Stimulated activated CD4-positive, alpha-beta T cell treated with anti-CD3 and anti-CD28 coated beads, Interleukin-12 subunit alpha, Interleukin-12 subunit beta, amount 100 ng/mL, for 48 hours (primary cell): ENCODE measurements at places on chromosomes 6 and 20.
A peak's percentile ranks its signal among the peaks of the same experiment; 100 is the strongest.

DNA sequence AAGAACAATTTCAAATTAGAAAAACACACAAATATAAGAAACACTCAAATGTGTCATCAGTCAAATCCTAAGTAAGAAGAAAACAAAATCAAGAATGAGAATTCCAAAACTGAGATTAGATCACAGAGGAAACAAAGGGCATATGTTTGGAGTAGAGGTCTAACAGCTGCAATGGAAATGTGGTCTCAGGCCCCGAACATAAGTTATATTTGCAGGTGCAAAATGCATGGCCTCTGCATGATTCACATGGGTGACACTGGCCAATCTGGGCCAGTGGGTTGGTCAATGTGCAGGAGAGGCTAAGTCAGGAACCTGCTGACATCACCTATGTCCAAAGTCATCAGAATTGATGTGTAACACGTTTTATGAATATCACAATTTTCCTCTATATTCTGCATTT, 108.5 kb upstream of the MAP7 start:
- no peak for DNase-seq

GRCh38 chr20:52867305-52867704, 104.9 kb upstream of the TSHZ2 start:
- DNase-seq: no peak

- DNase-seq: no peak
These were observed 25.6 kb upstream of the PHACTR3 start for GRCh38 chr20:59578436-59579403.

GRCh38 chr20:41138475-41139226, 1.3 kb downstream of the PLCG1 start:
- no peak for DNase-seq

- no peak for DNase-seq
These were observed 324.3 kb upstream of the MOCS1 start for GRCh38 chr6:40258531-40258930.

DNA sequence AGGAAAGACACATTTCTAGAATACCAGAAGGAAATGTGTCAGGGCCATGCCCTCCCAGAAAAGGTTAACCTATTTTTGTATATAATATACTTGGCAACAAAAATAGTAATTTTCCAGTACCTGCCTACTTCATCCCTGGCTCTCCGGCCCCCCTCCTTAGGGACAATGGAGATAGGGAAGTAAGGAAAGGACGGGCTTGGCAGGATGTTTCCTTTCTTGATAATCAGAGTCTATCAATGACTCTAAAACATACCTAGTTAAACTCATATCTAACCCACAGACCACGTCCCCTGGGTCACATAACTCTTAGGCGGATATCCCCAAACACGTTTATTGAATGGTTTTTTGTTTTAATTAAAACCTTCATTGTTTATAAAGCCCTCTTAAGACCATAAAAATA, 11.8 kb downstream of the UQCC2 start:
- no peak for DNase-seq

DNA sequence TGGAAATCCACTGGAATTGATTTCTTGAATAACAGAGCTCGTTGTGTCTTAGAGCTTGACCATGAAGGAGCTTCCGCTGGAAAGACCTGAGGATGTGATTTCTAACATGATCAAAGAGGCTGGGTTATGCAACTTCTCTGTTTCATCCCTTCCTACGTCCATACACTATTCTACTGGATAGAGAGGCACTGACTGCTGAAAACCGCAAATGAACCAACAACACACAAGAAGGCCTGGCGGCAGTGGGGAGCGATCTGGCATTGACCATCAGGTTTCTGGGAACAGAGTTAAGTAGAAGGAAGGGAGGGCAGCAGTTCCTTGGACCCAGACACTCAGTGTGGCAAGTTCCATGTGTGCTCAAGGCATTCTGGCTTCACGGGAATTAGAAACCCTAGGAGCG, 13.3 kb downstream of the LRRN4 start:
- DNase-seq: no peak

- no peak for DNase-seq
These were observed 21.3 kb upstream of the SGK1 start for GRCh38 chr6:134339216-134339615.

DNA sequence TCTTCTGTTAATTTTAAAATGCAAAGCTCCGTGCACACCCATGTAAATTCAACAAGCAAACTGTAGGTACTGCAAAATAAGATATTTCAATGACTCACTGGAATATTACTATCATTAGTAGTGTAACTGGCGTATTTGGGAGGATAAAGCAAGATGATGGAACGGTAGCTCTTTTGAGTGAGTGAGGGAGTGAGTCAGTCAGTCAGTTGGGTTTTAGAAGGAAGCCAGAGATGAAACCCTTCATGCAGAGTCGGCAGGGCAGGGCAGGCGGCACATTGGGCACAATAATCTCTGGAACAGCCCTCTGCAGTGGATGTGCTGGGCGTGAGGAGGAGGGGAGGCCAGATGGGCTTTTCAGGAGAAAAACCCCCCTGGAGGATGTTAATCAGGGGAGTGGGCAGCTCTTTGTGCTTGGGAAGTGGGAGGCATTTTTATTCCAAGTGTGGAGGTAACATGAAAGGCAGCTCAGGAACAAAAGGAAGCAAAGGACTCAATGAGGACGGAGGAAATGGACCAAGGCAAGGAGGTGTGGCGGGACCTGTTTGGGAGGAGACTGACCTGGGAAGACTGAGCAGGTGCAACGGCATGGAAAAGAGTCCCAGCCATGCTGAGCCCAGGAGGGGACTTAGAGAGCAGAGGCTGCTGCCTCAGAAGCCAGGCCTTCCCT, 171.2 kb downstream of the ZDHHC14 start:
- DNase-seq: no peak

DNA sequence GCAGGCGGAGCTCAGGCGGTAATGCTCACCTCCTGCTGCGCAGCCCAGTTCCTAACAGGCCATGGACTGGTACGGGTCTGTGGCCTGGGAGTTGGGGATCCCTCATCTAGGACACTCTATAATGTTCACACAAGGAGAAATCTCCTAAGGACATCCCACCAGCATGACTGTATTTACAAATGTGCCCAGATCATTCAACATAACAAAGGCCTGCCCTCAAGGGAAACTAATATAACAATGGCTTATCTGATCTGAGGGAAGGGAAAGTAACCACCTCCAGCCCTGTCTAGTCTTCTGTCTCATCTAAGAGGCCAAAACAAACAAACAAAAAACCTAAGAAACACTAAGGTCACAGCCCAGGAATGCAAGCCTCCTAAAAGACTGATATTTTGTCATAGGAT, 232.8 kb downstream of the RNGTT start:
- DNase-seq: no peak

DNA sequence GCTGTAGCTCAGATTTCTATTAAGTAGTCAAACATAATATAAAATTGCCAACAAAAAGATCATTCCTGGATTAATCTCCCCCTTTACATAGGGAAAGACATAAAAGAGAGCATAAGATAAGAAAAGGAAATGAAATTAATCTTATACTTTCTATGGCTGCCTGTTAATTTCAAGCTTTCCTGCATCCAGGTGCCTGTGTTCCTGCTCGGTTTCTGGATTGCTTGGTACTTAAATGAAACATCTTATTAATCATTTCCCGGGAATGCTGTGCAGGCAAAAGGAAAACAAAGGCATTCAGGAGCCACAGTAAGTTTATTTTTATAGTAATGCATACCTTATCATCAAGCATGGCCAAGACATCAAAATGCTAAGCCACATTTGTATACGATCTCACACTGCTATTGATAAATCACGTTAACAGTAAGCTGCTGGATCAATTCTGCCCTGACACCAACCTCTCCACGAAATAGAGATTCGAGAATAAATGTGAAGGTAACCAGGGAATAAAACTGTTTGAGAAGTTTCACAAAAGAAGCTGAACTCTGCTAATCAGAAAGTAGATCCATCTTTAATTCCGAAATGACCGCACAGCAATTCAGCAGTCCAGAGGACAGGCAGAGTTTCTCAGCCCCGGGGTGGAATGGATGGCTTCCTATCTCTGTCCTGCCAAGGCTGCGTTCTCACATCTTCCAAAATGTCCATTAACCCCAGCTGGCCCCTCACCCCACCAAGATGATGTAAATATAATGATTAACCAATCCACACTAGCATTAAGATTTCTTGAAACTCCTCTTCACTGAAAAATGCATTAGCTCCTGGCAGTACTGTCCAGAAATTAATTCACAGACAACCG, 32.6 kb upstream of the APCDD1L start:
- no peak for DNase-seq

DNA sequence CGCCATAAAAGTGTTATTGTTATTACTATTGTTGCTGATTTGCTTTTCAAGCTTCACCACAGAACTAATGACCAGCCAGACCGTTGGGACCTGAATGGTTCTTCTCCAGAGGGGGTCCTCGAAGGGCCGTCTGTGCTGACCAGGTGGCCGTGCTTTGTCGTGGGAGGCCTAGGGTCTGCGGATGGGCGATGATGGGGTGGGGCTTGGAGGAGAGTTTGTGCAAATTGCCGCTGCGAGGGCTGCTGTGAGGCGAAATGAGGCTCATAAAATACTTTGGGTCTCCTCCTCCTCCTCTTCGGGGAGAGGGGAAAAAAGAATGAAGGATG, 6.0 kb upstream of the ZBTB22 start:
- no peak for DNase-seq

GRCh38 chr6:77292564-77293546, 170.4 kb downstream of the HTR1B start:
- DNase-seq: no peak

DNA sequence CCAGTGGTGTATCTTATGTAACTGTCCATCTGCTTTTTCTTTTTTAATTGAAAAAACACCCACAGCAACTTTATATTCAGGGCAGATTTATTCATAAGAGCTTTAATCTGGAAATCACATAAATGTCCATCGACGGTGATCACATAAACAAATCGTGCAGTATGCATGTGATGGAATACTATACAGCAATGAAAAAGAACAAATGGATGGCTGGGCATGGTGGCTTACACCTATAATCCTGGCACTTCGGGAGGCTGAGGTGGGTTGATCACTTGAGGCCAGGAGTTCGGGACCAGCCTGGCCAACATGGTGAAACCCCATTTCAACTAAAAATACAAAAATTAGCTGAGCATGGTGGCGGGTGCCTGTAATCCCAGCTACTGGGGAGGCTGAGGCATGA, 39.1 kb downstream of the VSTM2L start:
- no peak for DNase-seq

GRCh38 chr20:41717483-41717882, 99.3 kb upstream of the CHD6 start:
- no peak for DNase-seq

GRCh38 chr6:4155848-4156466, 20.6 kb upstream of the ECI2 start:
- peak; percentile 60 for DNase-seq

DNA sequence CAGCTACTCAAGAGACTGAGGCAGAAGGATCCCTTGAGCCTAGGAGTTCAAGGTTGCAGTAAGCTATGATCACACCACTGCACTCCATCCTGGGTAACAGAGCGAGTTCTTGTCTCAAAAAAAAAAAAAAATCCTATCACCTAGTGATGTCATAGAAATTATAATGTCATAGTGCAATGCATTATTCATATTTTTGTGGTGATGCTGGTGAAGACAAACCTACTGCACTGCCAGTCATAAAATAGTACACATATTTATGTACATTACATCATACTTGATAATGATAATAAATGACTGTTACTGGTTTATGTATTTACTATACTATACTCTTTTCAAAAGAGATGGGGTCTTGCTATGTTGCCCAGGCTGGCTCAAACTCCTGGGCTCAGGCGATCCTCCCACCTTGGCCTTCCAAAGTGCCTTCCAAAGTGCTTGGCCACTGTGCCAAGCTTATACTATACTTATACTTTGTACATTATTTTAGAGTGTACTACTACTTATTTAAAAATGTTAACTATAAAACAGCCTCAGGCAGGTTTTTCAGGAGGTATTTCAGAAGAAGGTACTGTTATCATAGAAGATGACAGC, 26.6 kb downstream of the ENPP3 start:
- DNase-seq: no peak

DNA sequence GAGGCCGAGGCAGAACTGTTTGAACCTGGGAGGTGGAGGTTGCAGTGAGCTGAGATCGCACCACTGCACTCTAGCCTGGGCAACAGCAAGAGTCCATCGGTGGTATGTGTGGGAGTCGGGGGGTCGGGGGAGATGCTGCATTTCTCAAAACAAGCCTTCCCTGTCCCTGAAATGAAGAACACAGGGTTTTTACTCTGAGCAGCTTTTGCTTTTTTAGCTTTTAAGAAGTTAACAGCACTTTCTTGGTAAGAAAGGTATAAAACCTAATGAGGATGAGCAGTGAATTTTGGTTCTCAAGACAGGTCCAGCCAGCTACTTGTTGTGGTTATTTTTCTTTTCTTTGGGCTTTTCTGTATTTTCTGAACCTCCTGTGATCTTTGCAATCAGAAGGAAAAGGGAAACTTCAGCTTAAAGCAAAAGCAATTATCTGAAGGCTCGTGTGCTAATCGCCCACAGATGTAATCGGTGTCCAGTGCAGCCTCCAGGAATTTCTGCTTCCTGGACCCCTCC, 3.7 kb downstream of the RPL10A start:
- DNase-seq: no peak

- DNase-seq: no peak
These were observed 42.6 kb downstream of the NCOA3 start for GRCh38 chr20:47544240-47544639.

DNA sequence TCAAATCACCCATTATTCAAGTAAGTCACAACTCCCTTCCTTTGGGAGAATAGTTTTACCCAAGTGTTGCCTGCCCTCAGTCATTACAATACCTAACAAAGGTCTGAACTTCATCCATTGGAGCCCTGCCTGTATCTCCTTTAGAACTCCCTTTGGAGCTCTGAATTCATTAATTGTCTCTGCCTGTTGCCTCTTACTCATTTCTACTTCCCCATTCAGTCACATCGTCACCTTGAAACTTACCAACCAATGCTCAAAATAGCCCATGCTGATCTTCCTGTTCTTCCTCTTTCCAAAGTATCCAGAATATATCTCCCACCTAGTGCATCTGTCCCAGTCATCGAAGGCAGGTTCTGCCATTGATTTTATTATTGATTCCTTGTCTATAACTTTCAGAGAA, 120.7 kb upstream of the ADGRF1 start:
- no peak for DNase-seq

DNA sequence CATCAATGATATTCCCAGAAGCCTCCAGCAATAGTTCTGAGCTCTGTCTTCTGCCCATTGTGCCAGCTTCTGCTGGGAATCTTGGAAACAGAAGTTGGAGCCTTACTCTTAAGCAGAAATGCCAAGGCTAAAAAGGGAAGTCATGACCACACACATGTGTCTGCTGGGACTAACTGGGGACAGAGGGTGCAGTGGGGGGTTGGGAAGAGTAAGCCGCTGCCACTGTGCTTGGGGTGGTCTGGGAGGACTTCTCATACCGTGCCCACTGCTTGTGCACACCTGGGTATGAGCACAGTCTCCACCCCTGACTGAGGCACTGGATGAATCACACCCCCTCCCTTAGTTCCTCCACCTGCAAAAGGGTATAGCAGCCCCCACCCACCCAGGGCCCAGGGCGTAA, 90.7 kb downstream of the CDC5L start:
- DNase-seq: no peak

GRCh38 chr6:44335631-44336030, 6.8 kb upstream of the SPATS1 start:
- DNase-seq: no peak
